ENCODE measurements at places on chromosomes 4 and X. TPM values are rescaled to one million over a fixed set of nuclear protein-coding genes. Genes with fewer than 3 reads are reported as not detected.

Gene SLC4A4
- total RNA-seq, result 1.2 TPM

Gene GYPA
- not detected for total RNA-seq

Gene NSUN7
- 0.42 TPM for total RNA-seq

Gene MAP9
- total RNA-seq, result 5.1 TPM

Gene F8A3
- 1.0 TPM for total RNA-seq
